HepG2 (cell line): ENCODE measurements at places on chromosomes 5 and 9.

- no peak for DNase-seq
These were observed 22.4 kb downstream of the DDX31 start for GRCh38 chr9:132647355-132647754.

GRCh38 chr5:118115791-118116190 lies 872.6 kb downstream of the DTWD2 start:
- DNase-seq: no peak

DNA sequence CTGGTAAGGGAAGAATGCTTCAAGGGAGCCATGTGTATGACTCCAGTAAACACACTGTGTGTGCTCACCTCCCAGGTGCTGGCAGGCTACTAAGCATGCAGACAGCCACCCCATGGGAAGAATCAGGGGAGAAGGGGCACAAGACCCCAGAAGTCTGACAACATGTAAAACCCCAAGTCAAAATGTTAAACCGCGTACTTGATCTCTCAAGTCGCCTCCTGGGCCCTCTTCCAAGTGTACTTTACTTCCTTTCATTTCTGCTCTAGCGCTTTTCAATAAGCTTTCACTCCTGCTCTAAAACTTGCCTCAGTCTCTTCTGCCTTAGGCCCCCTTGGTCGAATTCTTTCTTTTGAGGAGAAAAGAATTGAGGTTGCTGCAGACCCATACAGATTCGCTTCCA lies 31.3 kb downstream of the DAPK1 start:
- no peak for DNase-seq

GRCh38 chr9:99896119-99896518 lies 10.3 kb upstream of the STX17 start:
- no peak for DNase-seq

DNA sequence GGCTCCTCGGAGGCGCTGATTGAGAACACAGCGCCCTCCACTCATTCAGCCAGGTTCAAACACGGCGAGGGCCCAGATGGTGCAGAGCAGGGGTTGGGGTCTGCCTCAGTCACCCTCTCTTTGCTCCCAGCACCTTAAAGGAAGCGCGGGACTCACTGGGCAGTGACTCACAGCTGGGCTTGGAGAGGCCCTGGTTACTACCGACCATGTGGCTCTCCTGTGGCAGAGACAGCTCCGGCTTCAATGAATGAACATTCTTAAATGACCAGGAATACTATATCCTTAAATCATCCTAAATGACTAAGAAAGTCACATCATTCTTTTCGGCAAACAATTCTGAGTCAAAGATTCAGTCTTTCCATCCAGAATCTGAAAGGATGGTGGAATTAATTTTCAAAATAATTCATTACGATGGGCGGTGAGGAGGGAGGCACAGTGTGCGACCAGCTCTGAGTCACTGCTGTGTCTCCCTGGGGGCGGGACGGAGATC lies 1.6 kb upstream of the INPP5E start:
- DNase-seq: no peak

GRCh38 chr5:168430296-168430695 lies 56.0 kb upstream of the RARS1 start:
- no peak for DNase-seq

- DNase-seq: peak; percentile 94
These were observed 12.9 kb downstream of the RGS14 start for GRCh38 chr5:177370488-177371119.

DNA sequence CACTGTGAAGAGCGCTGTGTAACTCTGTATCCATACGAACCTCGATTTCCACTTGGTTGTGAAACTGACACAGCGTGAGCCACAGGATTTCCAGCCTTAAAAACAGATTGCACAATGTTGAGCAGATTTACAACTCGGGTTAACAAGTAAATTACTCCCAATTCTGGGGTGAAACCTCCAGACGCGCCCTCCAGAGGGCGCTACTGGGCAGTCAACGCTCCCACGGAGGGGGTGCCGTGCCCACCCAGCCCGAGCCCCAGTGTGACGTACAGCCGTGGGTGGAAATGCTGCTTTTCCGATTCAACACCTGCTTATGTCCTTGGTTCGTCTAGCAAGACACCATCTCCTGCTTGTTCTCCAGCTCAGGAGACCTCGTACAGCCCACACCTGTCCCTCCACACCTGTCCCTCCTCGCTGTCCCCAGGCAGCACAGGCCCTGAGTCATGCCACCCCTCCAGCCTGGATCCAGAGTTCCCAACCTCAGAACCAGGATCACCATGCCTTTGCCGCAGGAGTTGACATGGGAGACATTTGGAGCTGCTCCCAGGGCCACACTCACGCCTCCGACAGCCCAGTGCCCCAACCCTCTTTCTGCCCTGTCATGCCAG lies 34.4 kb upstream of the SLC6A3 start:
- peak; percentile 23 for DNase-seq

GRCh38 chr5:27876071-27876470 lies 837.7 kb upstream of the CDH9 start:
- no peak for DNase-seq

DNA sequence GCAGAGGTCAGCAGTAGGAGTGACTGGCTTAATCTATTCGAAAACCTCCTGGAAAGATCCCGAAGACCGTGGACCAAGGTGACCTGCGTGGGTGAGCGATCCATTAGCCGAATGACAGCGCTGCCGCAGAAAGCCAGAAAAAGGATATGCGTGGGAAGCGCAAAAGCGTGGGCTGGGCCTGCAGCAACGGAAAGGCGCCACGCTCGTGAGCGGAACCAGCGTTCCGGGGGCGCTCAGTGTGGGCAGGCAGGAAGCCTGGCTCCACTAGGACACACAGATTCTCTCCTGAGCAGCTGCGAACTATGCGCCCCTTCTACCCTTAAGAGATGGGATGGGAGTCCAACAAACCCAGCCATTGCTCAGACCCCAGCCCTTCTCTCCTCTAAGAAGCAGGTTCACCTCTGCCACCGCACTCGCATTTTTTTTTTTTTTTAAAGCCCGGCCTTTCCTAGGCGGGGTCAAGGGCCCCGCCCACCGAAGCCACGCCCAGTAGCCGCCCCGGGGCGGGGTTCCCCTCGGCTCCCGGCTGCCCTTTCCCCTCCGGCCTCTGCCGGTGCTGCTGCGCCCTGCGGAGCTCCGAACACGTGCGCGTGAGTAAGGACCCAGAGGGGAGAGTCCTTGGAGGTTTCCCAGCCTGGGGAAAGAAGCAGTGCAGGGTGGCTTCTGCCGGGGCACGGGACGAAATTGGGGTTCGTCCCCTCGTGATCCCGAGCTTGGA lies 19.8 kb upstream of the MATR3 start:
- peak; percentile 82 for DNase-seq

GRCh38 chr9:38318759-38319495 lies 73.6 kb upstream of the ALDH1B1 start:
- no peak for DNase-seq

DNA sequence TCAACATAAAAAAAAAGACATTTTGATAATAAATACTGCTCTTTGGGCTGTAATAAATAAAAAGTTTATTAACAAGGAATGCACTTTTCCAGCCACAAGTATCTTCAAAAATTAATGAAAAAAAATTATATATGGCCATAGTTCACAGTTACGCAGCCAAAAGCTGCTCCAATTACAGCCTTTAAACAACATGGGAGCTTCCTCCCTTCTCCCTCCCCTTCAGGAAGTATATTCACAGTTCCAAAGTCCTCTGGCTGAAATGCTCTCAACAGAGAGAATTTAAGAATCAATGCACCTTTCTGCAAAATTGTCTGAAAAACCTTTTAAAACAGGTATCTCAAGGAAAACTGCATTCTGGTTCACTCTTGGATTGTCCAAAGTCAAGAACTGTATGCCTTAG lies 5.9 kb downstream of the PLK2 start:
- DNase-seq: no peak

GRCh38 chr9:116377179-116377798 lies 223.7 kb downstream of the PAPPA start:
- DNase-seq: no peak

DNA sequence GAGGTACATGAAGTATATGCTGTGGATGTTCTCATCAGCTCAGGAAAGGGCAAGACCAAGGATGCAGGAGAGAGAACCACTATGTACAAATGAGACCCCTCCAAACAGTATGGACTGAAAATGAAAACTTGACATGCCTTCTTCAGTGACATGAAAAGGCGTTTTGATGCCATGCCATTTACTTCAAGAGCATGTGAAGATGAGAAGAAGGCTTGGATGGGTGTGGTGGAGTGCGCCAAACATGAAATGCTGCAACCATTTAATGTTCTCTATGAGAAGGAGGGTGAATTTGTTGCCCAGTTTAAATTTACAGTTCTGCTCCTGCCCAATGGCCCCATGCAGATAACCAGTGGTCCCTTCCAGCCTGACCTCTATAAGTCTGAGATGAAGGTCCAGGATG lies 47.7 kb downstream of the SEMA4D start:
- no peak for DNase-seq

- no peak for DNase-seq
These were observed 155.7 kb downstream of the C9orf50 start for GRCh38 chr9:129464972-129465833.

DNA sequence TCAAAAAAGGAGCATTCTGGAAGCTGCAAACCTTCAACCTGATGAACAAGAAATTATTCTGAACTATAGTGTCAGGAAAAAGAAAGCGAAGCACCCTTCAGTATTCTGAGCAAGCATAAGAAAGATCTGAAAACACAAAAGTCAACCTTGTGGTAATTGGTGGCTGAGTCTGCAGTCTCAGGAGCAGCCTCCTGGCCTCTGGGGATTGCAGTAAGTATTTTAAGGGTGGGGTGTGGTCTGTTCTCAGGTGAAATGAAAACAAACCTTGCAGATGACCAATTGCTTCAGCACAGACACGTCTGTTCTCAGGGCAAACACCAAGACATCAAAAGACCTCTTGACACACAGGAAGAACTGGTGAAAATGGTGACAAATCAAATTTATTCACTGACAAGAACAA lies 147.8 kb upstream of the RAPGEF1 start:
- no peak for DNase-seq

GRCh38 chr5:36232533-36232932 lies 9.2 kb downstream of the NADK2 start:
- DNase-seq: no peak

DNA sequence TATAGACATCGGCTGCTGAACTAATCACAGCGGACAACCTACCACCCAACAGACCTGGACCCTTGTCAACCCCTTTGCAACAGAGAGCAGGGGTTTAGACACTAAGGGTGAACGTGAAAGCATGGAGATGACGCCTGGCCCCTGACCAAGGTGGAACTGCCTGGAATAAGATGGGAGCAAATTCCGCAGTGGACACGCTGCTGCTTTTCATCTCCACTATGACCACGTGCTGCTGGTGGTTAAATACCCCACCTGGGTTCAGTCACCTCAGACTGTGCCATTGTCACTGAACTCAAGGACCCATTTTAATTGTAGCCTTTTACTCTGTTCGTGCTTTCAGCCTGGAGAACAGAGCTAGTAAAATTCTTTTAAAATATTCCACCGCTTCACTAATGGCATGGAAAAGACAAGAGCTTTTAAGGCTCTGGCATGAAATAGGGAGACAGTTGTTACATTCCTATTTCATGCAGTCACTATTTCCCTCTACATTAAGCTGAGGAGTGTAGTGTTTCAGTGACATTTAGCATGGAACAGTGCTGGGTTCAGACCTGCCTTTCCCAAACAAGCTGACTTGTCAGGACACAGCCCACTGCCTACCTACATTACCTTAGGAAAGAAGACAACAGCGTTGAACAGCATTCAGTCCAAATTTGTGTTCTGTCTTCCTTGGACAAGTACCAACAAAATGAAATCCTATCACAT lies 96.8 kb downstream of the ANKRD18B start:
- no peak for DNase-seq

DNA sequence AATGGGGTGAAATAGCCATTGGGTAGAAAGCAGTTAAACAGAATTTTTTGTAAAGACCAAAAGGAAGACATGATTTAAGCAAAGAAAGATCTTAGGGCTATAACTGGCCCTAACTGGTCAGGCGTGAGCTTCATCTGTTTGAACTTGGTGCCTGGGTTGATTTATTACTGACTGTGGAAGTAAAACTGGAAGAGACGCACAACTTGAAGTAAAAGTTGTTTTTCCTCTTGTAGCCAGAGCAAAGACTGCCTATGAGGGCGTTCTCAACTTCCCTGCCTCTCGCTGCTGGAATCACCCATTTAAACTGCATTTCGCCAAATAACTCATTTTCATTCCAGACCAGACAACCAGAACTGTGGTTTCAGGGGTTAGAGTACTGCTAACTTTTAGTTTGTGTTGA lies 1.5 kb downstream of the THBS4 start:
- no peak for DNase-seq

GRCh38 chr9:105416840-105417239 lies 31.0 kb upstream of the FSD1L start:
- DNase-seq: no peak

DNA sequence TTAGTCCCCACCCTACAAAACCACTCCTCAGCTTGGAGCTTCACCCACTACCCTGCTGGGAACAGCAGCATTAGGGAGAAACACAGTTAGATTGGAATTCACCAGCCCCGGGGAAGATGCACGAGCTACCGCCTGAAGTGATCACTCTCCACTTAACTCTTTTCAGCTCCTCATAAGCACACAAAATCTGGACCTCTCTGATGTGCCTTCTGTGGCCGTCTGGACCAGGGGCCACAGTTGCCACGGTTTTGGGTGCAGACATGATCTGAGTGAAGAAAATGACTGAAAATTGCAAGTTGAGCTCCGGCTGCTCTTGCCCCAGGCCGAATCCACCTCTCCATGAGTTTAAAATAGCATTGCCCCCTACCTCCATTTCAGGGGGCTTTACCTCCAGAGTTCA lies 95.2 kb downstream of the TENT4A start:
- no peak for DNase-seq

- no peak for DNase-seq
These were observed 6.2 kb downstream of the NUDCD2 start for GRCh38 chr5:163453705-163454104.

DNA sequence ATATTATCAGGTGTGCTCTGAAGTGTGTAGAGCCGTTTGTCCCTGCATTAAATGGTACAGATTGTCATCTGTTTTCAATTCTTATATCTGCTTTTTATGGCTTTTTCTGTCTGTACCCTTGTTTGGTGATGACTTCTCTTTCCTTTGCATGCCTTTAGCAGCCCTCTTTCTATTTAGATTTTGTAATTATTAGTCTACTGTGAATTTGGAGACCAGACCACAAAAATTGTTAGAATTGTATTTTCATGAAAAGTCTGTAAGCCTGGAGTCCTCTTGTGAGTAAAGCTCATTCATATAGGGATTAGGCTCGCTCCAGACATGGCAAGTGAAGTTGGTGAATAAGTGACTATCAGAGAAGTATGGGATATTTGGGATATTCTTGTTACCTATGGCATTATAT lies 41.7 kb downstream of the NFX1 start:
- DNase-seq: no peak

DNA sequence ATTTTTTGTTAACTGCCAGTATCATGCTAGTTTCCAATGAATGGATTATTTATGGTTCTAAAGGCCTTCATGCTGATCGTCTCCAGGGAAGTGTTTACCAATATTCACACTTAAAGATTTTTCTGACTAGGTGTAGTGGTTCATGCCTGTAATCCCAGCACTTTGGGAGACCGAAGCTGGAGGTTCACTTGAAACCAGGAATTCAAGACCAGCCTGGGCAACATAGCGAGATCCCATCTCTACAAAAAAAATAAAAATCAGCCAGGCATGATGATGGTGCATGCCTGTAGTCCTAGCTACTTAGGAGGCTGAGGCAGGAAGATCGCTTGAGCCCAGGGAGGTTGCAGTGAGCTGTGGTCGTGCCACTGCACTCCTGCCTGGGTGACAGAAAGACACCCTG lies 43.5 kb downstream of the FAM13B start:
- DNase-seq: no peak

GRCh38 chr5:151454166-151454565 lies 6.8 kb downstream of the SLC36A1 start:
- DNase-seq: no peak
